ENCODE measurements at places on chromosomes 7 and 10.

GRCh38 chr10:29691564-29692072, 56.8 kb upstream of the SVIL start:
- peak; percentile 65 for DNase-seq

DNA sequence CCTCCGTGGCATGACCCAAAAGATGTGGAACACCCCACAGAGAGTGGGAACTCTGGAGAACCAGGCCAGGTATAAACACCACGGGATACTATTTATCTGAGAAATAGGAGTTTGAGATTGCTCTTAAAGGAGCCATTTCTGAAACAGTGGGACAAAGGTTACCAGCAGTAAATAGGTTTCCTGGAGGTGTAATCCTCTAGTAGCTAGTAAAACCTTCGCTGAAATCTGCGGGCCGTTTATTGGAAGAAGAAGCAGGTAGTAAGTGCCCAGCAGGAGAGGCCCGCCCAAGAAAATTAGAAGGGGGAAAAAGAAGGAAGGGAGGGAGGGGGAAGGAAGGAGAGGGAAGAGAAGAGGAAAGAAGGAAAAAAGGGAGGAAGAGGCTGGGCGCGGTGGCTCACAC, 51.6 kb downstream of the CHST3 start:
- no peak for DNase-seq

DNA sequence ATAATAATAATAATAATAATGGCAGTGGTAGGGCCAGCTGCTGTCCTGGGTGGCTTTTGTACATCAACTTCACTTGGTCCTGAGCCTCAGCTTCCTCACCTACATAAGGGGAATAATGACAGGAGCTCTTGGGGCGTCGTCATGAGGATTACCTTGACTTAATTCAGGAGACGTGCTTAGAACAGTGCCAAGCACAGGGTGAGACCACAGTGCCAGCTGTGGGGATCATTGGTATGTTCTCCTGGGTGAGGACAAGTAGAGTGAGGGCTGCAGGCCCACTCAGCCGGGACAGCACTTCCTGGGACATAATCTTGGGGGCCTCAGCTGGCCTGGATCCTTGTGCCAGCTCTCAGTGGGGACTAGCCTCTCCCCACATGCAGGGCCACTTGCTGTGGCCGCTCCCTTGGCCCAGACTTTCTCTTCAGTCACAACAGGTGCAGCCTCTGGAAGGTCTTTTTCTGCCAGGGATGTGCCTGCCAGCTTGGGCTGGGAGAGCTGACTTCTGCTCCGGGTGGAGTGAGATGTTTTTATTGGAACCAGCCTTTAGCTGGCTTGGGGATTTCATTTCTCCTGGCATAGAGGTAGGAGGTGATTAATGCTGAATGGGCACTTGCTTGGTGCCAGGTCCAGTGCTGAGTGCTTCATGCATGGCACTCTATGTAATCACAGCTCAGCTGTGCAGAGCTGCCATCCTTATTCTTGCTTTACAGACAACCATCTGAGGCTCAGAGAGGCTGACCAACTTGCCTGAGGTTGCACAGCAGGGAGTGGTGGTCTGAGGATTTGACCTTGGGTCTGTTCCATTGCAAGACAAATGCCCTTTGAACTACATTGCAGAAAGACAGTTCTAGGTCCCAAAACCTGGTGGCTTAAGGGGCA, 45.3 kb downstream of the TSPAN15 start:
- DNase-seq = no peak

- DNase-seq = no peak
These were observed 62.8 kb upstream of the ZRANB1 start for GRCh38 chr10:124879136-124879535.

GRCh38 chr7:66778201-66778600, 37.7 kb downstream of the RABGEF1 start:
- DNase-seq = no peak

DNA sequence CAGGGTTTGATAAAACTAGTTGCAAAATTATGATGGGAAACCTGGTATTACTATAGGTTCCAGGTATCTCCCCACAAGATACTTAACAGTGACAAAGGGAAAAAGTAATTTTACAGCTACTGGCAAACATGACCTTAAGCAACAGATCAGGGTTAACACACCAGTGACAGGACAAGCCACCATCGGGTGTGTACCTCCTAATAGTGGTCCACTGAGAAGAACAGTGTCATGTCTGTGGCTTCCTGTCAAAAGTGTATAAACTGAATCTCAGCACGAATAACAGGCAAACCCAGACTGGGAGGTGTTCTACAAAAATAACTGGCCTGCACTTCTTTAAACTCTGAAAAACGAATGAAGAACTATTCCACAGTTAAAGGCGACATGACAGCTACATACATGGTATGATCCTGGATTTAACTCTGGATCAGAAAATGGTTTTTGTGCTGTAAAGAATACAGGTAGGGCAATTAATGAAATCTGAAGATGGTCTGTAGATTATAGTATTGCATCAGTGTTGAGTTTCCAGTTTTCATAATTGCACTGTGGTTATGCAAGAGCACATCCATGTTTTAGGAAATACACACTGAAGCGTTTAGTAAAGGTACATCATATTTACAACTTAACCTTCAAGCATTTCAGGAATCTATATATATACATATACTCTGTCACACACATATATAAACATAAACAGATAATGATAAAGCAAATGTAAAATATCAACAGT, 32.0 kb upstream of the ARMS2 start:
- peak; percentile 27 for DNase-seq

GRCh38 chr7:157840914-157841772, 504.3 kb downstream of the DNAJB6 start:
- DNase-seq = no peak

GRCh38 chr10:60172363-60172990, 217.2 kb downstream of the ANK3 start:
- DNase-seq = no peak

DNA sequence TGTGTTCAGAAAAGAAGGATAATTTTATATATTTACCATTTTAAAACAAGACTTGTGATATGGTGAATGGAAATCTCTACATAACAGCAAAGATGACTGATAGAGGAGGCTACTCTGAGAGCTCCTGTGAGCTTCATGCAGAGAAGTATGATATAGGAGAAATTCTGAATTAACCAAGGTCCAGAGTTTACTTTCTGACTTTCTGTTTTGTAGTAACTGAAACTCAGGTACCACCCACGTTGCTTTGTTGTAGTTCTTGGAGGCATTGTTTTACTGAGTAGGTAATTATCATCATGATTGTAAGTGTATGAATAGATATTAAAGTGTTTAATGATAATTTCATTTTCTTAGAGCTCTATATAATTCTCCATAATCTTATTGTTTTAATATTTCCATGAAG, 18.0 kb upstream of the SFR1 start:
- DNase-seq = no peak

DNA sequence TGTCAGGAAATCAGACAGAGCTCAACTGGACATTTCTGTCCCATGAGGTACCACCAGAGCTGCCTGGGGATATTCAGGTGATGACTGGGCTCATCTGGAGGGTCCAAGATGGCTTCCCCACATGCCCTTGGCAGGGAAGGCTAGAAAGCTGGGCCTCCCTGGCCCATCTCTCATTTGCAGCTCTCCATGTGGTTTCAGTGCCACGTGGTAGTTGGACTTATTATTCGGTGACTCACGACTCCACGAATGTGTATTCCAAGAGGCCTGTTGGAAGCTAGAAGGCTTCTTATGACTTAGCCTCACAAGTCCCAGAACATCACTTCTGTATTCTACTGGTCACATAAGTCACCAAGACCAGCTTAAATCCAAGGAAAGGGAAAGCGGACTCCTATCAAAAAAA, 22.8 kb downstream of the NSMCE4A start:
- no peak for DNase-seq

- no peak for DNase-seq
These were observed 45.5 kb downstream of the ABCC2 start for GRCh38 chr10:99827936-99828335.

DNA sequence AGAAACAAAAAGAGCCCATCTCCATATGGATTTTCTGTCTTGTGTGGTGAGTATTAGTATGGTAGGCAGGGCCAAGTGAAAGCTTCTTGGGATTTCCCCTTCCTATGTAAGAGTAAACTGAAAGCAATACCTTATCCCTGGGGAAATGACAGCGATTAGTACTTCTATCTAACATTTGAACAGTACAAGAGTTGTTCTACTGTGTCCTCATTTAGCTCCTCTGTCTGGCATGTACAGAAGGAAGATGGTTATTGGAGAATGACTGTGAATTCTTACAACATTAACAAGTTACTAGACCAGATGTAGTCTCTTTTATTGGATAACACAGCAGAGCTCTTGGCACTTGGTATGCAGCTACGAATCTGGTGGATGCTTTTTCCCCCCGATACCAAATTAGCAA, 17.9 kb upstream of the TRIL start:
- DNase-seq = no peak

DNA sequence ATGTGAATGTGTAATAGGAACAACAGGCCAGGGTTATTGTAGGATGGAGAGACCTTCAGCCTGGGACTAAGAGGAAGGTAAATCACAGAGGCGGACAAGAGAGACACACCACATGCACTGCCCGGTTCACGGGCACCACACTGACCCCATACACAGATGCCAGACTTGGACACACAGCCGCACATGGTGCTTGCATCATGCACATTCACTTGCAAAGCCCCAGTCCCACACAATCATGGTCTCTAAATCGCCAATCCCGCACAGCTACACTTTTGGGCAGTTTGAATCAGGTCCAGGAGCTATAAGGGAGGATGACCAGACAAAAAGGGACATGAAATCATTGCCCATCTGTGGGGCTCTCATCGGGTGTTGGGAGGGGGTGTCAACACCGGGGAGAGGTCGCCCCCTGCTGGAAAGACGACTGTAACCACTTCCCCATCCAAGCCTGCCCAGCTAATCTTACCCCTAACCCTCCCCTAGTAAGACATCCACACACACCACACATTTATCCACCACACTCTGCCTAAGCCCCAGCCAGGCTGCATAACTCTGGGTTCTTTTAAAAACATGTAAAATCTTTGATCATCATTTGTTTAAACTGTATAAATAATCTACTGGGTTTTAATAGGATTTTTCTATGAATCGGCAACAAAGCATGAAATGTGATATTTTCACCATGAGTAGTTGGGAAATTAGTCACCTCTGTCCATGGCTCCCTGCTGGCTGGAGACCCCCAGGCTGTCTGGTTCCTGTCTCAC, 40.5 kb upstream of the SLF2 start:
- DNase-seq = peak; percentile 65

GRCh38 chr7:116100626-116101025, 70.1 kb upstream of the TFEC start:
- DNase-seq = no peak

- no peak for DNase-seq
These were observed 188.2 kb downstream of the SKIDA1 start for GRCh38 chr10:21337171-21337792.

DNA sequence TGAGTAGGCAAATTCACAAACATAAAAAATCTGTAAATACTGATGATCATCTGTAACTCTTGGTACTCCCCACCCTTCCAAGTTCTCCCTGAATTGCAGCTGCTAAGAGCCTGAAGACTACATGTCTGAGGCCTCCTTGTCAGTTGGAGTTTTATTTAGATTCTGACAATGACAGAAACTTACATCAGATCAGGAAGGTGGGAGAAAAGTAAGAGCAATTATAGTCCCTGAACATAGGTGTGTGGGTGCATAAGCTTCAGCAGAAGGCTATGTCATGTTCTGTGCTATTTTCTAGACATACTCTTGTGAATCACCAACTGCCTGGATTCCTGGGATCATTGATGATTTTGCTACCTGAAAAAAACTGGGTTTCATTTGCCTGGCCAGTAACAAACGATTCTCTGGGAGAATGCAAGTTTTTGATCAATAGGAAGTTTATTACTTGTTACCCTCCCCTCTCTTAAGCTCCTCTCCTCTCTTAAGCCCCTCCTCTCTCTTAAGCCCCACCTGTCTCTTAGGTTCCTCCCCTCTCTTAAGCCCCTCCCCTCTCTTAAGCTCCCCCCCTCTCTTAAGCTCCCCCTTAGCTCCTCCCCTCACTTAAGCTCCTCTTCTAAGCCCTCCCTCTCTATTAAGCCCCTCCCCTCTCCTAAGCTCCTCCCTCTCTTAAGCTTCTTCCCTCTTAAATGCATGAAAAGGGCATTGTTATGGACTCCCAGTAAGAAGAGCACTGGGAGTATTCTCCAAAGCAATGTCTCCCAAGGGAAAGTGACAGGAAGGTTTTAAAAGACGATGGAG, 1183.4 kb upstream of the AUTS2 start:
- DNase-seq = no peak

DNA sequence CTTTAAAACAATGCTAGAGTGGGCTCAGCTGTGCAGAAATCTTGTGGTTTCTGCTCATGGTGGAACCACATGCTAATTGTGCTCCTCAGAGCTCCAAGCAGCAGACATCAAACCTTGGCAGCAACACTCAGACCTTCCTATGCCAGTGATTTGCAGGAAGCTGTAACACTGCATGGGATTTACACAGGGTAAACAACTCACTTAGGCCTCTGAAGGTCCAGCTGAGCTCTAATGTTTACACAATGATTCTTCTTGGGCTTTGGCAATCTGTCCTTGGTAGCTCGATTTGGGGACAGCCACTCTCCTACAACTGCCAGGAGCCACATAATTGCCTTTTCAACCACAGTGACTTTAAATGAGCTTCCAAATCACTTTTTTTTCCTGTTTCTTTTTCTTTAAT, 97.7 kb upstream of the PDLIM1 start:
- no peak for DNase-seq

GRCh38 chr10:61108915-61109314, 164.9 kb upstream of the RHOBTB1 start:
- no peak for DNase-seq

DNA sequence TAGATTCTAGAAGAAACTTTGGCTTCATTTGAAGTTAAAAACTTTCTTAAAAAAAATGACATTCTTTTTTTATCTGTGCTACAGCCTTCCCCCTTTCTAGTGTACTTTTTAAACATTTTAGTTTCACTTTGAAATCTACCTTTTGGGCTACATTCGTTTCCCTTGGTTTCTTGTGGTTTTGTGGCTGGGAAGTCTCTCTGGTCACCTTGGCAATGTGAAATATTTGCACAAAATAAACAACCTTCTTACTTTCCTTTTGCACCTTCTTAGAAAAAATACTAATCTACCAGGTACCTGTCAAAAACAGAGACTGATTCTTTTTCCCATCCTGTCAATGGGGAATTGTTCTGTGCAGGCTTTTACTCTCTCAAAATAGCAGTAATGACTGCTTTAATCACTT, 350.2 kb downstream of the GATA3 start:
- DNase-seq = peak; percentile 3

DNA sequence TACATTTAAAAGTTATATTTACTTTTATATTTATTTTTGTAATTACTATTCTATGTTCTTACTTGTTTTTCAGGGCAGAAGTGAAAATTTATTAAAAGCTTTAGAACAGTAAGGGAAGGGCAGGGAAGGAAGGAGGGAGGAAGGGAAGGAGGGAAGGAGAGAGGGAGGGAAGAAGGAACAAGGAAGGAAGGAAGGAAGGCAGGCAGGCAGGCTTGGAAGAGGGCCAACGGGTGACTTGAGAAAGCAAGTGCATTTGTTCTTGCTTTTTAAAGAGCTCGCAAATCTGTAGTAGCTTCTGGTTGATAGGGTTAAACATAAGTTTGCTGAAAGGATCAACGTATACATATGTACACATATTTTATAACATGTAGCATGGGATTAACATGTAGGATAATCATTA, 725.3 kb upstream of the FZD8 start:
- no peak for DNase-seq

- peak; percentile 53 for DNase-seq
These were observed 116.1 kb upstream of the ZMIZ1 start for GRCh38 chr10:78952686-78953085.

- no peak for DNase-seq
These were observed 36.7 kb downstream of the ZNF467 start for GRCh38 chr7:149736478-149737360.
